NCI-H524 treated with DMSO at 0.1 percent for 48 hours (cell line): ENCODE measurements at places on chromosomes 5 and 9.

DNA sequence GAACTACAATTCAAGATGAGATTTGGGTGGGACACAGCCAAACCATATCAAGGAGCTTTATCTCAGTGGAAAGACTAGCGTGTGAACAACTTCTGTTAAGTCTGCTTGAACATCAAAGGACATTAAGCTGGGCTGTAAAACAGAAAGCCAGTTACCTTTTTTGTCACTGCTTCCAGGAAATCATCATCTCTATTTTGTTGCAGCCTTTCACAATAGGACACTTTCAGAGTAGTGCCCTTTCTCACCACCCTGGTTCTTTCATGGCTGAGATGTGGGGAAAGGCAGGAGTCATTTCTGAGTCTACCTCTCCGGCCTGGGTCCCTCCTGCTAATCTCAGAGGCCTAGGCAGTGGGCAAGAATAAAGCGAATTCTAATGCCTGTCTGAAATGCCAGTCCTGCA, 96.2 kb upstream of the PPP1R2B start:
- DNase-seq, result no peak

- DNase-seq, result no peak
These were observed 115.4 kb upstream of the GNA14 start for GRCh38 chr9:77763566-77763965.

- no peak for DNase-seq
These were observed 47.7 kb downstream of the ATG10 start for GRCh38 chr5:82019342-82020138.

GRCh38 chr9:34332076-34332964, 3.0 kb downstream of the NUDT2 start:
- DNase-seq, result no peak

GRCh38 chr9:95025213-95026147, 292.0 kb downstream of the FANCC start:
- DNase-seq, result no peak

DNA sequence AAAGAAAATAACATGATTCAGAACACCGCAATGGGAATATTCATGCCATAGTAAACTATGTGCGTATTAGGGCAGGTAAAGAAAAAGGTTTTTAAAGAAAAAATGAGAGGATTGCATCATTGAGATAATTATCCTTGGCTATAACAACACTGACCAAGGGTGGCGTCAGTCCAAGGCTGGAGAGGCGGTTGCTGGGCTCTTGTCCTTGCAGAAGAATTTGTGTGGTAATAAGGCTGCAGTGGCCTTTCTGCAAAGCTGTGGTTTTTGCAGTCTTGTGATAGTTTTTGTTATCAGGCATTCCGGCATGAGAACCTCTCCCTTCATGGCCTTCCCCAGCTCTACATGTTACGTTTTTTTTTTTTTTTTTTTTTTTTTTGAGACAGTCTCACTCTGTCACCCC, 14.0 kb downstream of the BOD1 start:
- no peak for DNase-seq

- DNase-seq, result no peak
These were observed 69.9 kb upstream of the CDK20 start for GRCh38 chr9:88044200-88044599.

GRCh38 chr5:110195288-110195687, 505.6 kb downstream of the MAN2A1 start:
- no peak for DNase-seq

DNA sequence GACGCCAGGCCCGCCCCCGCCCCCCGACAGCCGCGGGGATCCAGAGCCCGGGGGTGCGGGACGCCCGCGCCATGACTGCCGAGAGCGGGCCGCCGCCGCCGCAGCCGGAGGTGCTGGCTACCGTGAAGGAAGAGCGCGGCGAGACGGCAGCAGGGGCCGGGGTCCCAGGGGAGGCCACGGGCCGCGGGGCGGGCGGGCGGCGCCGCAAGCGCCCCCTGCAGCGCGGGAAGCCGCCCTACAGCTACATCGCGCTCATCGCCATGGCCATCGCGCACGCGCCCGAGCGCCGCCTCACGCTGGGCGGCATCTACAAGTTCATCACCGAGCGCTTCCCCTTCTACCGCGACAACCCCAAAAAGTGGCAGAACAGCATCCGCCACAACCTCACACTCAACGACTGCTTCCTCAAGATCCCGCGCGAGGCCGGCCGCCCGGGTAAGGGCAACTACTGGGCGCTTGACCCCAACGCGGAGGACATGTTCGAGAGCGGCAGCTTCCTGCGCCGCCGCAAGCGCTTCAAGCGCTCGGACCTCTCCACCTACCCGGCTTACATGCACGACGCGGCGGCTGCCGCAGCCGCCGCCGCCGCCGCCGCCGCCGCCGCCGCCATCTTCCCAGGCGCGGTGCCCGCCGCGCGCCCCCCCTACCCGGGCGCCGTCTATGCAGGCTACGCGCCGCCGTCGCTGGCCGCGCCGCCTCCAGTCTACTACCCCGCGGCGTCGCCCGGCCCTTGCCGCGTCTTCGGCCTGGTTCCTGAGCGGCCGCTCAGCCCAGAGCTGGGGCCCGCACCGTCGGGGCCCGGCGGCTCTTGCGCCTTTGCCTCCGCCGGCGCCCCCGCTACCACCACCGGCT, 1.0 kb downstream of the FOXE1 start:
- no peak for DNase-seq

DNA sequence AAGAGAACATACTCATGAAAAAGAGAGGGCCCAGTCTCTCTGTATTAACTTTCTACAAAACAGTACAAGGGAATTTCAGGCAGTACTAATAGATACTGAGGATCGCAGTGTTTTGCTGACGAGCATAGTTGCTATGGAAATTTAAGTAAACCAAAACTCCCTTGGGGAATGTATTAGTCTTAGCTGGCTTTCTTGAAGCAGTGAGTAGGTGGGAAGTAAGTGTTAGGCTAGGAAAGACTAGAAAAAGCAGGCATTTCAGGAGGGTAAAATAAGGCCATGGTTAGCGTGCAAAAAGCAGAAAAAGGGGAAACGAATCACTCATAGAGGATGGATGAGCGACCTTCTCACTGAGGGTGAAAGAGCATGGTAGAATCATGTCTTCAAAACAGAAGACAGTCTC, 84.3 kb upstream of the ACTBL2 start:
- DNase-seq, result no peak

GRCh38 chr9:84702471-84702870, 32.9 kb downstream of the NTRK2 start:
- DNase-seq, result no peak

DNA sequence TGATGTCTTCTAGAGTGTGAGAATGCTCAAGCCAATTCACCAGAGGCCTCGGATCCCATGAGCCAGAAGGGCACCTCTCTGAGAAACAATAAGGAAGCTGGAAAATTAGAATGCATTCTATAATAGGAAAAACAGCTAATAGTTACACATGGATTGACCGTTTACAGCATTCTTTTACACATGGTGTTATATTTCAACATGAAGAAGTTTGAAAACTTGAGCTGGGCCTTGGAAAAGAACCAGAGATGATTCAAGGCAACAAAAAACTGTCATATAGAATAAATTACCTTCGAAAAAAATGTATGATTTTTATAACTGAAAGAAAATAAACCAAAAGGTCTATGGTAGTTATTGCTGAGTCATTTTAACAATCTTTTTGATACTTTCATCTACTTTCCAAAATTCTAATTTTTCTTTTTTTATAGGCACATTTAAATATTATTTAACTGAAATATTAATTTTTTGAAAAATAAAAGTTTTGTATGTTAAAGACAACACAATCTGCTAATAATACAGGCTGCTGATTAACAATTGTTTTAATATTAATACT, 6.2 kb downstream of the SH3TC2 start:
- DNase-seq, result no peak

- no peak for DNase-seq
These were observed 1.9 kb downstream of the VLDLR start for GRCh38 chr9:2623288-2624050.

- DNase-seq, result peak; percentile 71
These were observed 314.4 kb upstream of the IRX4 start for GRCh38 chr5:2196989-2197619.

- no peak for DNase-seq
These were observed 437.4 kb downstream of the ARHGEF28 start for GRCh38 chr5:74063346-74063745.

DNA sequence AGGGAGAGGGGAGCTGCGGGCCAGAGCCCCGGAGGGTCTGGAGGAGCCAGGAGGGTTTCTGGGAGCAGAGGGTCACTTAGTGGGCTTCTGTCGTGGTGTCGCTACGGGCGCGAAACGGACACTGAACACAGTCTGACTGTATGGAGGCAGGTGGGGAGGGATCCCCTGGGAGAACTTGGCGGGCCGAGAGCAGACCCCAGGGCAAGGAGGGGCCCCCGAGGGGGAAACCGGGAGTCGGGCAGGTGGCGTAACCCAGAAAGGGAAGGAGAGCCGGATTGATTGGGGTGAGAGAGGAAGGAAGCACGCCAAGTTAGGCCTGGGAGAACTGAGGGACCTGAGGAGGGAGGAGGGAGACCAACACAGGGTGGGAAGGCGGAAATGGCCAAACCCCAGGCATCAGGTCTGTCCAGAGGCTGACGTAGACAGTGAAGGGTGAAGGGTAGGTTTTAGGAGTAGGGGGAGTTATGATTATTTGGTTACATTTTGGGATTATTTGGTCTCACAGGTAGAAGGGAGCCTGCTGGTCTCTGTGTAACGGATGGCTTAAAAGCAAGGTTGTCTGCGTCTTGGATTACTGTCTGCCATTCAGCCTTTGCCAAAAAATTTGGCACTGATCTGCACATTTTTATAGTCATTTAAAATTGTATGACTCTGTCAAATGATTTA, 3.3 kb upstream of the MSMP start:
- DNase-seq, result no peak

GRCh38 chr5:106755066-106755465, 915.7 kb downstream of the EFNA5 start:
- DNase-seq, result no peak

- no peak for DNase-seq
These were observed 10.3 kb upstream of the CCIN start for GRCh38 chr9:36158917-36159316.

GRCh38 chr5:73892806-73893205, 266.8 kb downstream of the ARHGEF28 start:
- no peak for DNase-seq

DNA sequence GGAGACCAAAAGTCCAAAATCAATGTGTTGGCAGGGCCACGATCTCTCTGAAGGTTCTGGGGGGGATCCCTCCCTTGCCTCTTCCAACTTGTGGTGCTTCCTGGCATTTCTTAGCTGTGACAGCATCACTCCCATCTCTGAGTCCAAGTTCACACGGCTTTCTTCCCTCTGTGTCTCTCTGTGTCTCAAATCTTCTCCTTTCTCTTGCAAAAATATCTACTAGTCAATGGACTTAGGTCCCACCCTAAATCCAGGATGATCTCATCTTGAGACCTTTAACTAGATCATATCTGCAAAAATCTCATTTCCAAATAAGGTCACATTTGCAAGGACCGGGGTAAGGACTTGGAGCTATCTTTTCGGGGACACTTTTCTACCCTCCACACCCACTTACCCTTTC, 186.1 kb downstream of the HSD17B3 start:
- DNase-seq, result no peak

DNA sequence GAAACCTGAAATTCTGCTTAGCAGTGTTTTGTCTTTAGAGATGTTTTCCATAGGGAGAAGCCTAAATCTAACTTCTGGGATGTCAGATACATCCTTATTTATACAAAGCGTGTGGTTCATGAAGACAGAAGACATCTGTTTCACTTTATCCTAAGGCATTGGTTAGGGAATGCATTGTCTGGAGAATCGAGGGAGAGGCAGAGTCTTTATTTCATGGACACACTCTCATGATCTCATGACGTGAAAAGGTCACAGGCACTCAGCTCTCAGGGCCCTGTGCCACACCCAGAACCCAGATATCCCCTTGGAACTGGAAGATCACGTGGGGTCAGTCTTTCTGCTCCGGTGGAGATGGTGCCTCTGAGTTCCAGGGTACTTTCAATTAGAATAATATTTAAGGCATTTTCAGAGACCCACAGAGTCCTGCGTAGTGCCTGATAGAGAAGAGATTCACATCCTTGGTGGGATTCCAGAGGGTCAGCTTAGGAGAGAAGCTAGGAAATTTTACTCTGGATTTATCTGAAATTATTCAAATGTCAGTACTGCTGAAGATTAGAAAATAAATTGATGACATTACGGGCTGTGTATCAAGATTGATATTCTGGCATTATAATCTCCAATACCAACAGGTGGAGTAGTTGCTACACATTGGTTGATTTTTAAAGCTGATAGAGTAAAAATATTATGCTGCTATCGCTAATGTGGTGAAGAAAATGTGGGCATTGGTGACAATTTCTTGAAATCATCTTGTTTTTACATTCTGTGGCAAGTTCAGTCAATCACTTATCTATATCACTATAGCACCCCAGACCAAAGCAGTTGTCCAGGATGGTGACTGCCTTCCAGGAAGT, 378.3 kb downstream of the MTRR start:
- peak; percentile 8 for DNase-seq

DNA sequence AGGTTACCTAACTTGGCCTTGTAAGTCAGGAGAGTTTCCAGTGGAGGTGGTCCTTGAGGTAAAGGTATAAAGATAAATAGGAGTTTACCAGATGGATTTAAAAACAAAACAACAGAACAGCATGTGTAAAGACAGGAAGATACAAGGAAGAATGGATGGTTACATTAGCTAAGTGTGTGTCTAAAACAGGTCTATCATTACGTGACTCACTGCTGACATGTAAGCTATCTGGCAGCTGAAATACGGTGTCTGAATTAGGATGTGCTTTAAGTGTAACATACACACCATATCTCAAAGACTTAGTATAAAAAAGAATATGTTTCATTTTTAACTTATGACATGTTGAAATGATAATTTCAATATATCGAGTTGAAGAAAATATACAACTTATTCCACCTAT, 405.1 kb upstream of the ADAMTSL1 start:
- DNase-seq, result no peak

- DNase-seq, result no peak
These were observed 5.9 kb upstream of the TAL2 start for GRCh38 chr9:105656131-105656921.

GRCh38 chr9:137745541-137745991, 126.8 kb downstream of the EHMT1 start:
- no peak for DNase-seq

- peak; percentile 98 for DNase-seq
These were observed 1336.1 kb upstream of the CDH9 start for GRCh38 chr5:28374492-28374967.

DNA sequence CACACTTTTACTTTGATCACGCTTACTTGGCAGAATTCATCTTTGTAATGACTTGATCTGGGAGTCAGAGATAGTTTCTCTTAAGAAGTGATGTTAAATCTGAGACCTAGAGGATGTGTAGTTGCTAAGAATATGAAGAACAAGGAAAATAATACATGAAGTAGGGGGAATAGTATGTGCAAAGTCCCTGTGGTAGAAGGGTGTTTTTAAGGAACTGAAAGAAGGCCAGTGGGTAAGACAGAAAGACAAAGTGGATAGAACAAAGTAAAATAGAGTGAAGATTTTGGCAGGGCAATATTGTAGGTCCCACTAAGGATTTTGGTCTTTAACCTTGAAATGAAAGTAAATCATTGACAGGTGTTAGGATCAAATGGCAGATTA, 17.8 kb upstream of the MSANTD3 start:
- no peak for DNase-seq

- no peak for DNase-seq
These were observed 27.1 kb downstream of the CD14 start for GRCh38 chr5:140605879-140606278.

- no peak for DNase-seq
These were observed 11.4 kb downstream of the FOXE1 start for GRCh38 chr9:97864396-97864795.
